ENCODE measurements at places on chromosomes 4 and X. TPM values are rescaled to one million over a fixed set of nuclear protein-coding genes. Genes with fewer than 3 reads are reported as not detected.

Gene SULT1E1
- 51.3 TPM for total RNA-seq

- no peak for DNase-seq
Measured at GRCh38 chr4:121091941-121092340, 19.6 kb upstream of the NDNF start.

Gene AFF2
- total RNA-seq = 1.8 TPM

DNA sequence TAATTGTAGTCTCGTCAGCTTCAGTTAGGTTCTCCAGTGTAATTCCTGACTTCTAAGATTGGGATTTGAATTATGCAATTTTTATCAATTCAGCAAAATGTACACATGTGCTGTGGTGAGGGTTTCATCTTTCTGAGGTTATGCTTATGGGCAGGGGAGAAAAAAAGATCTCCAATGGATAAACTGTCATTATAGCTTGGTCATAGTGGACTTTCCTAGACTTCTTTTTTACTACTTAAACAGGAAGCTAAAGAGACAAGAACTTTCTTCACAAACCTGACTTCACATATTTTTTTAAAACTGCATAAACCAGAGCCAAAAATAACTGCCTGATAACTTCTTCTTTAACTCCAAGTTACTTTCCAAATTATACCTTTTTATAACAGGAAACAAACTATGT is 21.7 kb upstream of the SPP1 start:
- no peak for DNase-seq

DNA sequence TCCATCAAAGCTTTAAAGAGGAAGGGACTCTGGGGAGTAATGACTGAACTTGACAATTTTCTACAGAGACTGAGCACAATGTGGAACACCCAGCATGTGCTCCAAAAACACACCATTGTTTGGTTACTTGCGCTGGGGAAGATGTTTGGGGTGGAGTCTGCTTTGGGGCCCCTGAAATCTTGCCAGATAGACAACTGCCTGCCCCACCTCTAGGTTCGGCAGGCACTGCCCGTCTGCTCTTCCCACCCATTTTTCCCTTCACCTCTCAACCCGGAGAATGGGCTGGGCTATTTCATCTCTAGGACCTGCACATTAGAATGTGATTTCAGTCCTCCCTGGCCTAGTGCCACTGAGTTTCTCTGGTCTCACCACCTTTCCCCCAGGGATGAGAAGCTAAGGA is 41.9 kb downstream of the TSC22D3 start:
- no peak for DNase-seq

Gene GCNA
- 5.9 TPM for total RNA-seq

Gene CCKAR
- not detected for total RNA-seq

Gene NXF2B
- total RNA-seq = not detected

DNA sequence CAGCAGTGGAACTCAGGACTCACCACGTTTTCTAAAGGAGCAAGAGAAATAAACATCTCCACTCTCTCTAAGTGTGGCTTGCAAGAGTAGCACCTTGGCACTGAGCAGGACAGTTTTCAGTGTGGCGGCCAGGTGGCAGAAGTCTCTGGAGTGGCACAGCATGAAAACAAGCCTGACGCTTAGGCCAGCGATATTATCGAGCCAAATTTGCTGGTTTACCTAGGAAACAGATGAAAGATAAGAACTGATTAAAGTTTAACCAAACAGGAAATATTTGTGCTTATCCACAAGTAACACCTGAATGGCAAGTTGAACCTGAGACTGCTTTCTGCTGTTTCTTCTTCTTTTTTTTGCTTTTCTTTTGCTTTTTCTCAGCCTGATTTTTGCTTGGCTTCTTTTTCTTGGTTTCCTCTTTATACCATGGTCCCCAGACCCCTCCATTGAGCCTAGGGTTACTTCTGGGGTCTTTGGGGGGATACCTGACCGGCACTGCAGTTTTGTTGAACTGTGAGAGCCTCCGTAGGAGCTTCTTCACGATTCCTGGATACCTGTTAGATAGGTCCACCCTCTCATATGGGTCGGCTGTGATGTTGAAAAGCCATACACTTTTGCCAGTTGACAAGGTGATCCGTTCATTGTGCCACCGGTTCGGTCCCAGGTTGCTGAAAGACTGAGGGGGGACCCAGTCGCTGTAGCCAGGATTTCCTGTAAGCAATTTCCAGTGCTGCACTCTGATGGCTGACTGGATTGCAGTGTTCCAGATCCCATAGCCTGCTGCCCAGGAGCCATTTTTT is 77.3 kb downstream of the ARSJ start:
- no peak for DNase-seq

DNA sequence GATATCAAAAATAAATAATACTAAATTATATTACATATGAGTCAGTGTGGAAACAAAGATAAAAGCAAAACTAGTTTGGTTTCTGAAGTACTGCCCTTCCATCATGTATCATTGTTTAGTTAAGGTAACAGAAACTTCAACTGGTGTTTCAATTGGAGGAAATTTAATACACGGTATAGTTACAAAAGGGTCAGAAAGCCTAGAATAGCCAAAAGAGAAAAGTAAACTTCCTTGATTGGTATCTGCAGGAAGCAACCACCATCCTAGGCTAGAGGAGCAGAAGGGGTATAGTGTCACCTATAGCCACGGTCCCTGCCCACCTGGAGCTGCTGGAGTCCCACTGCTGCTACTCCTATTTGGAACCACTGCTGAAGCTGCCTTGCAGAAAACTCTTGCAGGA is 185.6 kb downstream of the SLC7A11 start:
- no peak for DNase-seq

DNA sequence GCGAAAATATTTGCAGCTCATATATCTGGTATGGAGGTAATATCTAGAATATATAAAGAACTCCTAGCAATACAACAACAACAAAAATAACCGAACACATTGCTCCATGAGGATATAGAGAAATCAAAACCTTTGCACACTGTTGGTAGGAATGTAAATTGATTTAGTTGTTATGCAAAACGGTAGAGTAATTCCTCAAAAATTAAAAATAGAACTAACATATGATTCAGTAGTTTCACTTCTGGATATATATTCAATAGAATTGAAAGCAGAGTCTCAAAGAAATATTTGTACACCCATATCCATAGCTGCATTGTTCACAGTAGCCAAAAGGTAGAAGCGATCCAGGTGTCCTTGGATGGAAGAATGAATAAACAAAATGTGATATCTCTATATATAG is 203.0 kb upstream of the CNKSR2 start:
- DNase-seq = no peak

- DNase-seq = no peak
Measured at GRCh38 chr4:94634271-94634670, 123.5 kb upstream of the BMPR1B start.

DNA sequence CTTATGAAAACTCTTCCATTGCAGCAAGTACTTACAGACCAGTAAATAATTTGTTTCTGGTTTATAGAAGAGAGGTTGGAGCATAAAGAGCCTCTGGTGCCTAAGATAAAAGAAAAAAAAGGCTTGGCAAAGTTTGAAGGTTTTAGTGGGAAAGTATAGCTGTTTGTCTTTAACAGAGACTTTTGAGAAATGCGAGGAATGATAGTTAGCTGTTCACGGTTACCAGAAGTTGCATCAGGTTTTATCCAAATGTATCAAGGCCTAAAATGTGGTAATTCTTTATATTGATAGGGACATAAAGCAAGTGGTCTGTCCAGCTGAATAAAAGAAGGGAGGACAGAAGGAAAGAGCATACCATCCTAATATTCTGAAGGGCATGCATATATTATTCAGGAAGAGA is 29.3 kb downstream of the RAP1GDS1 start:
- no peak for DNase-seq

Gene OTUD4
- 24.4 TPM for total RNA-seq

DNA sequence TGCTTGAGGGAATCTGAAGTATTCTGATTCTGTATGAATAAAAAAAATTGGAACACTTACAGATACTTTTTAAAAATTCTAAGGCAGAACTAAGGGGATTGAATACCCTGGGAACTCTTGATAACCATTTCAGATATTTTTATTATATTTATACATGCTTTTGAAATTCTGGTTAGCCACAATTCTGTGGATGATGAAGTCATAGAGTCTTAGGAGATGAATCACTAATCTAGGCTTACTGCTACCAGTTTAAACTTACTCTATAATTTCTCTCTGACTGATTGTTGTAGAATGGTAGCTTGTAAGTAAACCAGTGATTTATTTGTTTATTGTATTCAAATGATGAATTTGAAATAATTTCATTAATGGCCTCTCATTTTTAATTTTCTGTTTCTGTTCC is 11.4 kb upstream of the SLAIN2 start:
- no peak for DNase-seq

- DNase-seq = no peak
Measured at GRCh38 chr4:79049840-79050540, 110.8 kb upstream of the PAQR3 start.

DNA sequence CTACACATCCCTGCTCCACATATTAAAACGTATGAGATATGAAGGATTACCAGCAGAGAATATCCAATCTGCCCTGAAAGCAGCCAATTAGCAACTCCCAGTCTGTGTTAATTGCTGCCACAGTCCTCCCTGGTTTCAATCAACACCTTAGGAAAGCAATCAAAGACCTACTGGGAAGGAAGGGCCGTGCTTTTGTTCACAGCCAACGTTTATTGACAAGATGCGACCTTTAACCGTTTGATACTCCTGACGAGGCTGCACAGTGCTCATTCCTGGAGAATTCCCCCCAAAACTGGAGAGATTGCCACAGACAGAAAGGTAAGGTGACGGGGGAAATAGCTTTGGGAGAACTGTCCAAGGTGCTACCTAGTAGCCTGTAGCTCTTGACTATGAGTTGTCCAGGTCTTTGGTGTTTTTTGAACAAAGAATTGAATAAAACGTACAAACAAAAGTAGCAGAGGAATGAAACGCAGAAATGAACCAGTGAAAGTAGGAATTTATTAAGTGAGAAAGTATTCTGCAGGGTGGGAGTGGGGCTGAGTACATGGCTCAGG is 596.5 kb downstream of the NLGN4X start:
- DNase-seq = no peak

Gene TLR10
- total RNA-seq = 0.14 TPM

DNA sequence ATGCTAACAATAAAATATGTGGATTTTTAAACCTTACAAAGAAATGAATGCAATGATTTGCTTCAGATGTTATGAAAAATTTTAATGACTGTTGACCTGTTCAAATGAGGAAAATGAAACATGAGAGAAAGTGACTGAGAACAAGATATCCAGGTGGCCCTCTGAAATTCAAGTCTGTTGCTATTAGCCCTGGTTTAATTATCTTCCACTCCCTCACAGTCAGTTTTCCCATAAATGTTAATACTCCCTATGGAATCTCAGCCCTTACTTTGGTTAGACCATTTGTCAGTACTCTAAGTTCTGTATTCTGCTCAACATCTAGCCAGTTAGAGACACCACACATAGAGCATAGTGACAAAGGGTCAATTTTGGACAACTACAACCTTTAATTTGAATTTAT is 327.8 kb downstream of the PDGFC start:
- no peak for DNase-seq

Gene WAS
- 12.8 TPM for total RNA-seq

Gene NDNF
- total RNA-seq = 1.8 TPM

Gene GABRE
- total RNA-seq = 4.0 TPM

Gene MND1
- total RNA-seq = 0.49 TPM

Gene VCX3B
- not detected for total RNA-seq

GRCh38 chr4:38509551-38509950 is 154.4 kb upstream of the KLF3 start:
- DNase-seq = no peak

DNA sequence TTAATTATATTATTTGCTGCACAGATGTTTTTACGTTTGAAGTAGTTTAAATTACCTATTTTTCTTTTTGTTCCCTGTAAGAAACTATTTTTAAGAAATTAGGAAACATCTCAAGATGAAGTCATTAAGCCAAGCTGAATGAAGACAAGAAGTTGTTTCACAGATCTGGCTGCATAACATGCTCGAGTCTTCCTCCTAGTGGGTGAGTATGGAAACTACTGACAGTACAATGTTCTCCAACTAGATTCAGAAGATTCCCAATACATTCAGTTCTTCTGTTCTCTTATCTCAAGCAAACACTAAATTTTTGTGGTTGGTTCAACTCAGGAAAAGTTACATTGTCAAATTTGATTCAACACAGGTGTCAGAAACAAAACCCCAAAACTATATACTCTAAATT is 256.8 kb upstream of the VCX start:
- DNase-seq = no peak

DNA sequence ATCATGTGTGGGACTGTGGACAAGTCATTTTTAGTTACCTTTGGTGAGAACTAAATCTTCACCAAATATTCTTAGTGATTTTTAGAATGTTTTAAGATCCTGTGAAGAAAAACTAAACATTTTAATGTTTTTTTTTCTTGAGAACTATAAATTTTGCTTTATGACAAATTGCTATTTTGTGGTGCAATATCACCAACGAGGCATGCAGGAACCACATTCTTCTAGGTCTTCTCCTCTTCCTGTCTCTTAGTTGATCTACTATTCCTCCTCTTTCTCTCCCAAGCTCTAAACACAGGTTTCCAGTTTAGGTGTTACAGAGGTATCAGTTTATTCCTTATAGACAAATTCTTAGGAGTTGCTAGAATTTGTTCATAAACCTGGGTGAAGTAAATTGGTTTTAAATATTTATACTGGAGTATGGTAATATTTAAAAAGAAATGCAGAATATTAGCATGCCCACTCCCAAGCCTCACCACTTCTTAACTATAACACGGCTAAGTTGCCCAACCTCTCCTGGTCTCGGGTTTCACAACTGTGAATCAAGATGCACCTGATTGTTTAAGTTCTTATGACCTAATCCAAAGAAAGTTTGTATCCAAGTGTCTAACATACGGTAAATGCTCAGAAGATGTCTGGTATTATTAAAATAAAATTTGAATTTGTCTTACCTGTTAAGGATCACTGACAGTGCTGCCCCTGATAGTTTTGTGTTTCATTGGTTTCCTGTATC is 56.5 kb upstream of the CLNK start:
- no peak for DNase-seq

DNA sequence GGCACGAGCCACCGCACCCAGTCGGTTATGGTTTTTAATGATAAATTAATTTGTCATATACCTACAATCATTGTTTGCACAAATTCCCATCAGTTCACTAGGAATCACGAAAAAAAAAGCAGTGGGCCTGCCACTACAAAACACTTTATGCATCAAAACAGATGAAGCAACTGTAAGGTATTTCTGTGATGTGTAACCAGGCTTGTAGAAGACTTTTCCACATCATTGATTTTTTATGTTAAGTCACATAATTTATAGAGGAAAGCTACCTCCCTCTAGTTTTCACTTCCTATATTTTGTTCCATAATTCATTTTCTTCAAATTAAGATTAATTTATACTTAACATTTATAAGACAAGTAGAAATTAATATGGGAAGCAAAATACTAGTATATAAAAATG is 6.7 kb upstream of the FAM200B start:
- no peak for DNase-seq

Gene STK32B
- total RNA-seq = 0.71 TPM

All from adrenal gland (tissue), 19 donors.